ENCODE measurements at places on chromosomes 5 and 9.

- no peak for DNase-seq
These were observed 915 bp downstream of the ZFAND5 start for GRCh38 chr9:72363908-72364678.

DNA sequence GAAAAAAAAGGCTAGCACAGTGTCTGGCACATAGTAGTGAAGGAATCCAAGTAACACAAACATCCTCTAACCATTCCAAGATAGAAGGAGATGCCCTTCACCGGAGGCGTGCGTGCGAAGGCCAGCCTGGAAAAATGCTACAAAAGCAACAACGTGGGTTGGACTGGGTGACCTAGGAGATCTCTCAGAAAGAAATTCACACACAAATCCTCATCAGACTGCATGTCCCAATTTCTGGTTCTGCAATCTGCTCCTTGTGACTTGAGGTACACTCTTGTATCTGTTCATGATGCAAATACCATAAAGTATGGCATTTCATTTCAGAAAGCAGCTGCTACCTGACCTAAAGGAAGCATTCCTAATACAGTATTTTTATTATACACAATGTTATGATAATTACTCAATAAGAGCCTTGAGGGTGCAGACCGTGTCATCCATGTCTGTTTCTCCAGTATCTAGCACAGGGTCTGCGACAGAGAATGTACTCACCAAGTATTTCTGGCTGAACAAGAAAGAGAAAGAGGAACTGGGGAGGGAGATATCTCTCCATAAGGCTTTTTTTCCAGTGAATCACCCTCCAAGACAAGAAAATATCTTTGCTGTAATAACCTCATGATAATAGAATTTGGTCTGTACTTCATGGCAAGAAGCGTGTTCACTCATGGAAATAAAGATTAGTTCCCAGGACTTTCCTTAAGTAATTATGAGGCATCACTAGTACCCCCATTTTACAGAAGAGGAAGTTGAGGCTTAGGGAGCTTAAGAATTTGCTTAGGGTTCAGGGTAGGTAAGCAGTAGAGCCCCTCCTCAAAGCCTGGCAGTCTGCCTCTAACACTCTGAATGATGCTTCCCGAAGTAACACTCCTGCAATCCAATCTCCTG is 138.3 kb downstream of the CDK5RAP2 start:
- DNase-seq: no peak

- DNase-seq: no peak
These were observed 191.8 kb downstream of the TMEM38B start for GRCh38 chr9:105886136-105886535.

GRCh38 chr5:3214838-3215374 is 380.7 kb upstream of the IRX1 start:
- DNase-seq: no peak

- peak; percentile 37 for DNase-seq
These were observed 11.3 kb downstream of the TMEM250 start for GRCh38 chr9:136107155-136107952.

- DNase-seq: peak; percentile 1
These were observed 10.6 kb downstream of the GRIN3A start for GRCh38 chr9:101727612-101728524.

DNA sequence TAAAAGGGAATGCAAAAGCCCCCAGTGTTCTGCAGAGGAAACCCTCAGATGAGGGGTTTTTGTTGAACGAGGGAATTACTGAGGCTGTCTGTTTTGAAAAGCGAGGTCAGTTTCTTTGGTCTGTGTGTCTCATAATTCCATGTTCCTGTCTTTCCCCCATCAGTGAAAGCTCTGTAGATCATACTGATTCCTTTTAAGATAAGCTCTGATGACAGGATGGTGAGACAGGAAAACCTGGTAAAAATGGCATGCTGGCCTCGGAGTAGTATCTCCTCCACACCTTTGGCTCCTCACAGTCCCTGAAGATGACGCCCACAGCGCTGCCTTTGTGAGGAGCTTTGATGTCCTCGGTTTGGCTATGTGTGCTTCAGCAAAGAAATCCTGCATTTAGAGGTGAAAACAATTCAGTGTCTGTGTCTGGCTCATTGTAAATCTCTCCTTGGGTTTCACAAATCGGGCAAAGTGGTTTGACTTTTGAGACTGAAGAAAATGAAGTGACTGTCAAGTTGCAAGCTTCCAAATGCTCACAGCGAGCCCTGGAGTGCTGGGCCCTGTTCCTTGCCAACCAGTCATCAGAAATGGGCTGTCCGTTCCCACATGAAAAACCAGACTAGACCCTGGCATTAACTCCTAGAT is 124.9 kb upstream of the ICE1 start:
- DNase-seq: no peak

GRCh38 chr9:123093141-123093540 is 59.7 kb downstream of the GPR21 start:
- DNase-seq: no peak

- DNase-seq: no peak
These were observed 122.0 kb downstream of the PAPPA start for GRCh38 chr9:116275418-116276195.

DNA sequence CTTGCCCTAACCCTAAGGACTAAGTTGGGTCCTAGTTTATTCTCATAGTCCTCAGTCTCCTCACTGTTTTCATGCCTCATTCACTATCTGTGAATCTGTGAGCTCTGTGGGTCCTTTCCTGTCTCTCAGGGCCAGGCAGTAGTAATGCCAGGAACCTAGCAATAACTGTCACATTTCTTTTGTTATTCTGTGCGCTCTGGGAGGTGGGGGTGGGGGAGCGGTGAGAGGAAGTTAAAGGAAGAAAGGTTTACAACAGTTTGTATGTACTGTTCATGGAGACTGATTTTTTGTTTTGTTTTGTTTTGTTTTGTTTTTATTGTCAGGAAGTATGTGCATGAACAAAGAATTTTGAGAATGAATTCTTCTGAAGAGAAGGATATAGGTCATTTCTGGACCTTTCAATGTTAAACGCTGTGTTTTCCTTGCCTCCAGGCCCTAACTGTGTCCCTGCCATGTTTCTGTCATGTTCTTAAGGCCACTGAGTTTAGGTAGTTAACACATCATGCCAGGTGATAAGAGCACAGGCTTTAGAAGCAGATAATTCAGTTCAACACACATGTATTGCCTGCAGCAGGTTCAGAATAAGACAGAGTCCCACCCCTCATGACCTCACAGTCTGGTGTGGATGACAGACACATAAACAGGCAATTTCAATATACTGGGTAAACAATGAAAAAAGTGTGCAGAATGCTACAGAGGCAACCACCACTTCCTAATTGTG is 13.3 kb upstream of the FEM1C start:
- no peak for DNase-seq

DNA sequence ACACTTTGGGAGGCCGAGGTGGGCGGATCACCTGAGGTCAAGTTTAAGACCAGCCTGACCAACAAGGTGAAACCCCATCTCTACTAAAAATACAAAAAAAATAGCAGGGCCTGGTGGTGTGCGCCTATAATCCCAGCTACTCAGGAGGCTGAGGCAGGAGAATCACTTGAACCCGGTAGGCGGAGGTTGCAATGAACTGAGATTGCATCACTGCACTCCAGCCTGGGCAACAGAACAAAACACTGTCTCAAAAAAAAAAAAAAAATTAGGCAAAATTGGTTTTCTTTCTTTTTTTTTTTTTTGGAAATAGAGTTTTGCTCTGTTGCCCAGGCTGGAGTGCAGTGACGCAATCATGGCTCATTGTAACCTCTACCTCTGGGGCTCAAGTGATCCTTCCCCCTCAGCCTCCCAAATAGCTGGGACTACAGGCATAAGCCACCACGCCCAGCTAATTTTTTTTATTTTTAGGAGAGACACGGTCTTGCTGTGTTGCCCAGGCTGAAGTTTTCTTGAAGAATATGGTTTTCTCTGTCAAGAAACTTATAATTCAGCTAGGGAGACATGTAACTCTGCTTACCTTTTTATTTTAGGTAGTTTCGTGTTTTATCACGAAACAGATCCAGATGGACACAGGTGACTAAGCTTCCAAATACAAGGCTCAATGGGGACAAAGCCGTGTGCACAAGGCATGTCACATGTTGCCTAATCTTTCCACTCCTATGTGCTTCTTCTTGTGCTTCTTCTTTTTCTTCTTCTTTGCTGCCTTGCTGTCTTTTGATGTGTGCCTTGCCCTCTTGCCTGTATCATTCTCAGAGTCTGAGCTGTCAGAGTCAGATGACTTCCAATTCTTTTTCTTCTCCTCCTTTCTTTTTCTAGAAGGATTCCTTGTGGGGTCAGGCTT is 14.3 kb downstream of the TTC1 start:
- DNase-seq: no peak

GRCh38 chr9:120921661-120922181 is 4.9 kb downstream of the TRAF1 start:
- DNase-seq: no peak

DNA sequence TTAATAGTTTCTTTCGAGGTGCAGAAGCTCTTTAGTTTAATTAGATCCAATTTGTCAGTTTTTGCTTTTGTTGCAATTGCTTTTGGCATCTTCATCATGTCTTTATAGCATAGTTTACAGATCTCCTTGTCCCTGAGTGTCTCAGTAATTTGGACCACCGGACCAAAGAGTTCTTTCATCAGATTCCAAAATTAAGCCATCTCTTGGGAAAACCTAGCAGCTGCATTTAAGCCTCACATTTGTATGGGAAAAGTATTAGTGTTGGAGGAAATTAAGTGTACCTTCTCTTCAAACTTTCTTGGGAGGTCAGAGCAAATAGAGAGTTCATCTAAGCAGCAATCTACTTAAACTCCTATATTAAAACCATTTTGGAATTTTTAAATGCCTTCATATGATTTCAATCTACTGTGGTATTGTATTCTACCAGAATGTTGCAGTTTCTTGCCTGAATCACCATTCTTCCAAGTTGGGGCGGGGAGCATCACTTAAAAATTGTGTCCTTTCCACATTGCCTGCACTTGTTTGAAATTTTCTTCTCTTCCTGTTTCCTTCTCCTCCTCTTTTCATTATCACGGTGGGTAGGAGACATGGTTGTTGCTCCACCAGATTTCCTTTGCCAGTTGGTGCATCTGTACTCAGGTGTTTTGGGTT is 97.3 kb upstream of the DAB2 start:
- DNase-seq: no peak

DNA sequence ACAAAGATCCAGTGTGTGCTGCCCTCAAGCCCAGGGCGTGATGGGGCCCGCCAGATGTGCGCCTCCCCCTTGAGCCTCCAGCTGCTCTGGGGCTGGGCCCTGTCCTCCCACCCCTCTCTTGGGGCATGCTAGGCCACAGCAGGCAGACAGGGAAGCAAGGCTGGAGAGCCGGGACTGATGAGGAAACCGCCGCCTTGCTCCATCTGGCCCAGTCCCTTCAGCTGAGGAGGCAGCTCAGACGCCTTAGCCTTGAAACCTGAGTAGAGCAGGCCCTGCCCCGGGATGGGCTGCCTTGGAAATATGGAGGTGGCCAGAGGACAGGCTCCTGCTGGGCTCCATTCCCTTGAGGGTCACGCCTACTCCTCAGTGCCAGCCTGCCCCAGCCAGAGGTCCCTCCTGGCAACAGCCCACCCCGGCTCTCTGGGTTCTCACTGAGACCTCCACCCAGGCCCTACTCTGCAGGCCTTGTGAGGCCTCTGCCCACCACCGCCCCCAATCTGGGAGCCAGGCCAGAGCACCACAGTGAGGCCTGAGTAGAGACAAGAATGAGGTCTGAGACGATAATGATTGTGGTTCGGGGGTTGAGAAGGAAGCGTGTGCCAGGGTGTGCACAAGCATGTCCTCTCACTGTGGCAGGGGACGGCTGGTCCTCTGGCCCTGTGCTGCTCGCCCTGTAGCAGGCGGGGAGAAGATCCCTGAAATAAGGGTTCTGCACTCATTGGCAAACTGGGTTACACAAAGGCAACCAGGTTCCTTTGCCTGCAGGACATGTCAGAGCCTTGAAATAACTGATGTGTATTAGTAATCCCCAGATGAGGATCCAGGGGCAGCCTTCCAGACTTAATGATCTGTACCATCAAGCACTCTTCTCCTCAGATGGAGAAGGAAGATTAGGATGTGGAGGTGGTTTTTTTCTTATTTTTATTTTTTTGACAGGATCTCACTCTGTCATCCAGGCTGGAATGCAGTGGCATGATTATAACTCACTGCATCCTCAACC is 30.9 kb downstream of the CXXC5 start:
- DNase-seq: no peak

- no peak for DNase-seq
These were observed 59.2 kb downstream of the SYK start for GRCh38 chr9:90860826-90861225.

DNA sequence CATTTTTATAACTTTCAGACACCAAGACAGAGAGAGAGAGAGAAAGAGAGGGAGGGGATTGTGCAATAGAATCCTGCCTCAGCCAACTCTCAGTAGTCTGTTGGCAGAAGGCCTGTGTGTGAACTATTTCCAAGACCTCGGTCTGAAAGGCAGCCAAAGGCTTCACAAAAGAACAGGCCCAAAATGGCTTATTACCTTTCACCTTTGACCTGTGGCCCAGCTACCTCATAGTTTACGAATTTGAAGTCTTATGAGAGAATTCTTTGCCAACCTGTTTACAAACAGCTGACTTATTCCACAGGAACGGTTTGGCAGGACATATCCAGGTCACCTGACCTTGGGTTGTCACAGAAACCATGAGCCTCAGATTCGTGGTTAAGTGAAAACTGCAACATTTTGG is 48.6 kb downstream of the NR2F1-AS1 start:
- no peak for DNase-seq

DNA sequence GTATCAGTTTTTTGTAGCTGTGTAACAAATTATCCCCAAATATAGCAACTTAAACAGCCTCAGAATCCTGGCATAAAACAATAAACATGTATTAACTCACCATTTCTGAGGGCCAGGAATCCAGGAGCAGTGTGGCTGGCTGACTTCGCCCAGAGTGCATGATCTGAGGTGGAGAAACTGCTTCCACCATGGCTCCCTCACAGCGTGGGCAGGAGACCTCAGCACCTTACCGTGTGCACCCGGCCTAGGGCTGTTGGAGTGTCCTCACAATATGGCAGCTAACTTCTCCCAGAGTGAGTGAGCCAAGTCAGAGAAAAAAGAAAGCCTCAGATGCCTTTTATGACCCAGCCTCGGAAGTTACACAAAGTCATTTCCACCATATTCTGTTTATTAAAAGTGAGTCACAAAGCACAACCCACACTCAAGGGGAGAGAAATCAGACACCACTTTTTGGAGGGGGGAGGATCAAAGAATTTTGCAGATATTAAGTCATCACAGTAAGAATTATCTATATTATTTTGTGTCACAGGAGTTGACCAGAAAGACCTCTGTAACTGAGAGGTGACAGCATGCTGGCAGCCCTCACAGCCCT is 59.6 kb downstream of the TSTD2 start:
- no peak for DNase-seq

- DNase-seq: no peak
These were observed 202.2 kb downstream of the NFIB start for GRCh38 chr9:14111696-14112095.

Measured in GM12864 (cell line).